ENCODE measurements at places on chromosomes 6 and 20.

DNA sequence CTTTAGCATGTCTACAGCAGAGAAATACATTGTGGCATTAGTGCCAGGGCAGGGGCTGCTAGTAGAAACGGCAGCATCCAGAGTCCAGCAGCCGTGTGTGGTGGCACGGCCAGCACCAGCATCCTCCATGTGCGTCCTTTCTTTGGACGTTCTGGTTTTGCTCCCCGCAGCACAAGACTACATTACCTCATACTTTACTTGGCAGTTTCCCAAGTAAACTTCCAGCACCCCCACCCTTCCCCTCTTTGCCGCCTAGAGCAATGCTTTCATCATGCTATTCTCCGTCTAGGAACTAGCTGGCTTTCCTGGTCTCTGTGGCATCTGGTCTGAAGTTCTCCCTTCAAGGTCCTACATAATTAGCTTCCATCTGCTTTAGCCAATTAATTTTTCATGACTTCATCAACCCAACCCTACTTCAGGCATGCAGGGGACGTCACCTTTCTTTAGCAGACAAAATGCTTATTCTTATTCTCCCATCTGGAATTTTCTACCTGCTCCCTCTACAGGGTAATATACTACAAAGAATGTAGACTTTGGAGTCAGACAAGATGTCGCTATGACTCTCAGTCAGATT lies 67.6 kb downstream of the BLOC1S5 start:
- no peak for DNase-seq

GRCh38 chr6:16876201-16876600 lies 114.9 kb upstream of the ATXN1 start:
- DNase-seq: no peak

DNA sequence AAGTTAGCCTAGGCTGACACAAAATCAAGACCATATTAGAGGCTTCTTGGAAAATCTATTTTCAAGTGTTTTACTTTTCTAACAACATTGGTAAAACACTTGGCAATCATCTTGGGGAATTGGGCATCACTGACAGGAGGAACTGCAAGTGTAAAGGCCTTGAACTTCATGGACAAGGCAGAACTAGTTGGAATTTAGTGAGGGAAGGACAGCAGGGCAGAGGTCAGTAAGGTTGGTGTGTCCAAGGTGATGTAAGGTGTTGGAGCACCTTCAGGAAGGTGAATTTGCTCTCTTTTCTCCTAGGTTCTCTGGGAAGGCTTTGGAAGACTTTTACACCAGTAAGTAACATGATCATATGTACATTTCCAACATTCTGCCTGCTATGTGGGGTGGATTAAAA lies 1.5 kb upstream of the SLC17A4 start:
- DNase-seq: no peak

GRCh38 chr6:125230674-125231073 lies 71.1 kb downstream of the HDDC2 start:
- no peak for DNase-seq

- DNase-seq: no peak
These were observed 88.0 kb downstream of the PTPRK start for GRCh38 chr6:128432394-128432793.

DNA sequence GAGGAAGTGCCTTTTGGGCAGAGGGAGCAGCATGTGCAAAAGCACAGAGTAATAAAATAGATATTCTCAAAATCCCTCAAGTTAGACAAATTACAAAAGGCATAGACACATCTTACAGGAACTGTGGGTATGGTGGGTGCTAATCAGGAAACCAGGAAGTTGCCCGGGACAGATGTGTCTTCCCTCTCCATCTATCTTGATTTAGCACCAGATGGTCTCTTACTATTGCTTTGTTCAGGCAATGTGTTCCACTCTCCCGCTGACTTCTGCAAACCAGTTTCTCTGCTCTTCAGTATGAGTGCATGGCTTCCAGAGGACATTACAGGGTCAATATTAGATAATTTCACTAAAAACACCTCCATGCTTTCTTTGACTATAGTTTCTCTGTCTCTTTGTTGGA lies 13.2 kb downstream of the CITED2 start:
- no peak for DNase-seq

DNA sequence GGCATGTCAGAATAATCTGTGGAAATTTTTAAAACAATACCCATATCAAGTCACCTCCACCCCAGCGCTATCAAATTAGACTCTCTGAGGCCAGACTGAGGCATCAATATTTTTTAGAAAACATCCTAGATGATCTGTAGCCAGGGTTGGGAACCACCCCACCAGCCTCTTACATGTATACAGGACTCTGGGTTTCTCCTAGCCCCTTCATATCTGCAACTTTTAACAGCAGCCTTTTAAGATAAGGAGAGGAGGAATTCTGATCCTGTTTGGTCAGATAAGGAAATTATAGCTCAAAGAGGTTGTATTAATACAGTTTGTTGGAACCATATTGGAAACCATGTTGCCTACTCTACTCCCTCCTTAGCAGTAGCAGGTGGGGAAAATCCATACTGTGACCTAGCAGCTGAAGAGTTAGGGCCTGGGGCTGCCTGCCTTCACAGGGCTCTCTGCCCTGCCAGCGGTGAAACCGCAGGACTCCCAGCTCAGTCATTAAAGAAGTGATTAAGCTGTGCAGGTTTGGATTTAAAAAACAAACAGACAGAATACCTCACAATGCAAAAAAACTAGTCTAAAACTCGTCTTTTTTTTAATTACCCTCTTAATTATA lies 30.0 kb downstream of the BRPF3 start:
- no peak for DNase-seq

- DNase-seq: no peak
These were observed 1.5 kb downstream of the GNMT start for GRCh38 chr6:42962096-42962495.
